Caudate nucleus (tissue), 63 donors: ENCODE measurements at places on chromosomes 5 and 9.

DNA sequence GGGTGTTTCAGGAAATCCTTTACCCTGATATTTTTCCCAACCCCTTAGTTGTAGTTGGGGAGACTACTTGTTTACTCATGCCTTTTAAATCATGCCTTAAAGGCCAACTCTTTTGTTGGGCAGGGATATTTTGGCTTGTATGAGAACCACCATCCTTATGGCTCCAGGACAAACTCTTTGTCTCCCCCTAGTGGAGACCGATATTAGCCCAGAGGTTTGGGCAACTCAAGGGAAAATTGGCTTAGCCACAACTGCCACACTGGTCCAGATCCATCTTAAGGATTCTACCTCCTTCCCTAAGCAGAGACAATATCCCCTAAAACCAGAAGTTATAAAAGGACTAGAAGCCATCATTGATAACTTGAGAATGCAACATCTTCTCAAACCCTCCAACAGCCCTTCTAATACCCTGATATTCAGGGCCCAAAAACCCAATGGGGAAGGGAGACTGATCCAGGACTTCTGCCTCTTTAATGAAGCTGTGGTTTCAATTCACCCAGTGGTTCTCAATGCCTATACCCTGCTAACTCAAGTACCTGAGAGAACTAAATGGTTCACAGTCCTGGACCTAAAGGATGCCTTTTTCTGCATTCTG is 100.9 kb upstream of the HCN1 start:
- no peak for DNase-seq

DNA sequence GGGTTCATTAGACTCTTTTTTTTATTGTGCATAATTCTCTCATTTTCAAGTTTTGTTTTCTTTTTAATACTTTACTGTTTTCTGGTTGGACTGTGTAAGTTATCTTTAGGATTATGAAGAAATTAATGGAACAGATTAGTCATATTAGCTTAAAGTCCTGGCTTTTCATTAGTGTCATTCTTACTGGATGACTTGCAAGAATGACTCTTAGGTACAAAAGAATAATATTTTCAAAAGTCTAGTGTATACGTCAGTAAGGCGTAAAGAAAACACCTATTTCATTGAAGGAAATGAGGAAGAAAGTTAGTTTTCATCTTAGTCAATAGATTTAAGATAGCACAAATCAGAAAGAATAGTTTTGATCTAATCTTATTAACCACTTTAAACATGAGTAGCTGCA is 20.4 kb downstream of the UHRF2 start:
- no peak for DNase-seq

- no peak for DNase-seq
Observed at GRCh38 chr9:10130061-10130675, 482.6 kb downstream of the PTPRD start.

DNA sequence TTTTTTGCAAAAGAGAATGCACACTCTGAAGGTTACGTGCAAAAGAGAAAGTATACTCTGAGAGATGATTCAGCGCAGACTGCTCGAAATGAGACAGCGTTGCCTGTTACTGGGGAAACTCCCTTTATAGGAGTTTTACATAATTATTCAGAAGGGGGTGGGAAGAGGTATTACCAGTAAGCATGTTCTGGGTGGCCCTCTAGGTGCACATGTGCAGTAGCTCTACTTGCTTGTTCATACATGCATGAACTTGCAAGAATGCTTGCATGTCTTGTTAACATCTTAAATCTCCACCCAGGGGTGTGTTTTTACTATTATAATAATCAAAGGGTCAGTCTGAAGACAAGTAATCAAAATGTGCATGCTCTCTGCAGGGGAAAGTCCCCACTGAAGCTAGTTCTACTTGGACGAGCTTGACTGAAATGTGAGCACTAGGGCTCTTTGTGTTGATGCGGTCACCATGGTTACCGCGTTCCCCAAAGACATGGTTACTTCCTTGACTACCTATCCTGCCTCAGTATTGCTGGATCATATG is 75.5 kb downstream of the SGCD start:
- no peak for DNase-seq

DNA sequence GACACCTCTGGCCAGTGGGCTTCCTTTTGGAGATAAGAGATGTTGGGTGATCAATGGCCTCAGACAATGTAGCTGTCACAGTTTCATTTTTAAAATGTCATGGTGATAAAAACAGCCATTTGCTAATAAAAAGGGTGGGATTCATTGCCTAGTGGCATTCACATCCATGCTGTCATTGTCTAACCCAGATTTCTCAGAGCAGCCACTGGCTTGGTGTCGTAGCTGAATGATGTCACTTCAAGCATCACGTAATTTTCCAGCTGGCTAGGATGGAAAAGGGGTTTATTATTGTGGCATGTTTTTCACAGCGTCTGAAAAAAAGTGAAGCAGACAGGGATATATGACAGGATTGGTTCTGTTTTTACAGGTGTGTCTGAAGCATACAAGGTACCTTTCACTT is 184.7 kb downstream of the AOPEP start:
- DNase-seq, result peak; percentile 45

DNA sequence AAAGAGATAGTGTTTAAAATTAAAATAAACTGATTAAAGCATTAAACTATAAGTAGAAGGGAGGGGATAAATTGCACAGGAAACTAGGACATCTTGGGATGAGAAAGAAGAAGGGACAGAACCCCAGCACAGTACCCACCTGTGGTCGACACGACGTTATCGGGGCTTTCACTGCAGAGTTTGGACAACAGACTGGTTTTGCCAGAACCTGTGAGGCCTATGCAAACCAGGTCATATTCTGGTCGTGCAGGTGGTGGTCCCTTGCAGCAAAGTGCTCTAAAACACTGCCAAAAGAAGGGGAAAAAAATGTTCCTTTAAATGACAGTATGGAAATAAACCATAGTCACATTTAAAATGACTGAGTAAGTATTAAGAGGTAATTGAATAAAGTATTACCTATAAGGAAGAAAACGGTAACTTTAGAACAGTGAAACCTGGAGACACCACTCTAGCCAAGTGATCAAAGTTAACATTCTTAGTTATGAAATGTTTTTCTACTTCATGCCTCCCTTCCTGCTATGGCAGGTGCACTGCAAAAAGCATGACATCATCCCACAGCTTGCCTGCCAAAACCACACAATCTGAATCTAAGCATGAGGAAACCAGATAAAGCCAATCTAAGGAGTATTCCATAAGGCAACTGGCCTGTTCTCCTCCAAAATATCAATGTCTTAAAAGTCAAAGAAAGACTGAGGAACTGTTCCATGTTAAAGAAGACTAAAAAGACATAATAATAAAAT is 138.6 kb downstream of the ARL15 start:
- DNase-seq, result no peak

GRCh38 chr9:12730198-12730597 is 37.0 kb downstream of the TYRP1 start:
- no peak for DNase-seq
